ENCODE measurements at places on chromosomes 5 and 9.

DNA sequence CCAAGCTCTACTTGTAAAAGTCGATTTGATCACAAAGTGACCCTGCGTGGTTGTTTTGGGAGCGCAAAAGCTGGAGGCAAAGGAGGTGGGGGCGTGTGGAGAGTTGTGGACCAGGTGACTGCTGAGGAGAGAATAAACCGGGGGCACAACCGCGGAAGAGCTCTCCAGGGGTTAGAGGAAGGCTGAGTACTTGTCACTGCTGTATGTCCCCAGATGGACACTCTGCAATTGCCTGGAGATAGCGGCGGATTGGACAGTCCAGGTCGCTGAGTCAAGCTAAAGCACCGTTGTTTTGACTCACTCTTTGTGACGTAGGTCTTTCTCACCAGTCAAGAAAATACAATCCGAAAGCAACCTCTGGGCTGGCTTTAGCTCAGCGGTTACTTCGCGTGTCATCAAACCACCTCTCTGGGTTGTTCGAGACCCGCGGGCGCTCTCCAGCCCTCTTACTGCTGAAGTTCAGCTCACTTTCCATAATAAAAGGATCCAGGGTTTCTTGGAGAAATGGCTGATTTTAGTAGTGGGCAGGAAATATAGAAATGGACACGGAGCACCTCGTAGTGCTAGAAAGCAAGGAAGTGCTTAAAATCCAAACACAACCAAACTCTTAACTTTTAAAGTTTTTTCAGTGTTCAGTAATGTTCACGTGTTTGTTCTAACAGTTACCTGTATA is 25.7 kb downstream of the ZMAT2 start:
- H3K4me1 ChIP-seq: no peaks in the 10 kb centered on the region
- peak overlapping the region; percentile 32 for H3K4me3 ChIP-seq
- peaks cover 2% of the 10 kb centered on the region for H3K27me3 ChIP-seq
- H3K27ac ChIP-seq: no peak overlapping the region
- peak; percentile 57 for DNase-seq
- H3K36me3 ChIP-seq: no peaks in the 10 kb centered on the region

DNA sequence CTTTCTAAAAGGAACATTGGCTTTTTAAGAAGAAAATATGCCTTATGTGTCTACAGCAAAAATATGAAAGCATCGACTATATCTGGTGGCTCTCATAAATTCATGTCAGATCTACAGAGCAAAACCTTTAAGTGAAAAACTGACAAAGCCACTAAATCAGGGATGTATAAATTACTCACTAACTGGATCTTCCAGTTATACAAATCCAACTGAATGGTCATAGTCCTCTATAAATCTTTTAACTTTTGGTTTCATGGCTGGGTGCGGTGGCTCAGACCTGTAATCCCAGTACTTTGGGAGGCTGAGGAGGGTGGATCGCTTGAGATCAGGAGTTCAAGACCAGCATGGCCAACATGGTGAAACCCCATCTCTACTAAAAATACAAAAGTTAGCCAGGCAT is 29.2 kb upstream of the GZMA start:
- DNase-seq: no peak
- no peak overlapping the region for H3K27ac ChIP-seq
- no peaks in the 10 kb centered on the region for H3K36me3 ChIP-seq
- no peak overlapping the region for H3K4me3 ChIP-seq

DNA sequence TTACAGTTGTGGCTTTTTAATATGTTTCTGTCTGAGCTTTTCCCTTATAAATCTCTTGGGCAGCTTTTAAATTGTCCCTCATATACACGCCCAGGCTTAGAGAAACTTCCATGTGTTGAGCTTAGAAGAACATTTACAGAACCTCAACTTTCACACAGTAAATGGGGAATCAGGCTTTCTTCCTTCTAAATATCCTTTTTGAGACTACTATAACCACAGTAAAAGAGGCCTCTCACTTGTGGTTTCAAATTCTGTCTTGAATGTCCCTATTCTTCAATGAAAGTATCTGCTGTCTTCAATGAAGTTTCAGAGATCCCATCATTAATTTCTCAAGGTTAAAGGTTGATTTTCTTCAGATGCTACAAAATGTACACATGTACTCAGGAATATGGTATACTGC is 588.6 kb upstream of the DMAC1 start:
- no peak for DNase-seq
- no peaks in the 10 kb centered on the region for H3K4me1 ChIP-seq
- no peaks in the 10 kb centered on the region for H3K36me3 ChIP-seq
- no peak overlapping the region for H3K4me3 ChIP-seq
- no peak overlapping the region for H3K27ac ChIP-seq

- no peaks in the 10 kb centered on the region for H3K27me3 ChIP-seq
- H3K36me3 ChIP-seq: no peaks in the 10 kb centered on the region
- no peak overlapping the region for H3K4me3 ChIP-seq
- no peak overlapping the region for H3K27ac ChIP-seq
- no peak for DNase-seq
- H3K4me1 ChIP-seq: peaks cover 5% of the 10 kb centered on the region
Measured at GRCh38 chr5:65766175-65766574, 44.2 kb downstream of the NLN start.

- DNase-seq: no peak
- H3K27ac ChIP-seq: no peak overlapping the region
- H3K27me3 ChIP-seq: no peaks in the 10 kb centered on the region
- no peak overlapping the region for H3K4me3 ChIP-seq
- H3K4me1 ChIP-seq: no peaks in the 10 kb centered on the region
- no peaks in the 10 kb centered on the region for H3K36me3 ChIP-seq
Measured at GRCh38 chr5:67222243-67223025, 25.8 kb upstream of the CD180 start.

DNA sequence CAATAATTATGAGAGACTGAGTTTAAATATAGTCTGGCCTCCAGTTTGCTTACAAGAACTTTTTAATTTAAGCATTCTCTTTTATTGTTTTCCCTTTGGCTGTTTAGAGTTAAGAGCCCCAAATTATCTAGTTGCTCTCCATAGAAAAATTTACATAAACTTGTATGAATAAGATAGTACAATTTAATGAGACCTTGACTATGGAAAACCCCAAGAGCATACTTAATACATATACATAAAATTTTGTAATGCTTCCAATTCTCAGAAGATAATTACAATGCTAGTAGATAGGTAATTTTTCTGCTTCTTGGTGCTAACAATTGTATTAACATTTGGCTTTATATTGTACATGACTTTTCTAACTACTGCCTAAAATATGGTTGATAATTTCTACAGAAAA is 20.3 kb upstream of the MSH3 start:
- no peak overlapping the region for H3K4me3 ChIP-seq
- H3K27me3 ChIP-seq: no peaks in the 10 kb centered on the region
- no peak for DNase-seq
- H3K36me3 ChIP-seq: peaks cover 58% of the 10 kb centered on the region
- no peaks in the 10 kb centered on the region for H3K4me1 ChIP-seq
- H3K27ac ChIP-seq: no peak overlapping the region

DNA sequence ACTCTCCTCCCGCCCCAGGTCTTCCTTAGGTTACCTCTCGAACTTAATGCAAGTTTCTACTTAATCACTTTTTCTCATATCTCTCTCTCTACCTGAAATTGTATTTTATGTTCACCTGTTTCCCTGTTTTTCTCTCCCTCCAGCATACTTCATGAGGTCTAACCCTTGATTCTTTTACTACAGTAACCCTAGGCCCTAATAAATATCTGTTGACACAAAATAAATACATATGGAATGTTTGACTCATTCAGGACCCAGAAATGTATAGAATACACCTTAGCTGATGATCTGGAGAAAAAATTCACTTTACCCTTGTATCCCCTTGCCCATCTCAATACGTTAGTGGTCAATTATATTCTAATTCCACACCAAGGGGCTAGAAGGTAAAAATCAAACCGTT is 250.9 kb upstream of the PTGER4 start:
- DNase-seq: no peak
- no peaks in the 10 kb centered on the region for H3K27me3 ChIP-seq
- H3K36me3 ChIP-seq: no peaks in the 10 kb centered on the region
- H3K4me1 ChIP-seq: no peaks in the 10 kb centered on the region
- H3K4me3 ChIP-seq: no peak overlapping the region
- no peak overlapping the region for H3K27ac ChIP-seq

DNA sequence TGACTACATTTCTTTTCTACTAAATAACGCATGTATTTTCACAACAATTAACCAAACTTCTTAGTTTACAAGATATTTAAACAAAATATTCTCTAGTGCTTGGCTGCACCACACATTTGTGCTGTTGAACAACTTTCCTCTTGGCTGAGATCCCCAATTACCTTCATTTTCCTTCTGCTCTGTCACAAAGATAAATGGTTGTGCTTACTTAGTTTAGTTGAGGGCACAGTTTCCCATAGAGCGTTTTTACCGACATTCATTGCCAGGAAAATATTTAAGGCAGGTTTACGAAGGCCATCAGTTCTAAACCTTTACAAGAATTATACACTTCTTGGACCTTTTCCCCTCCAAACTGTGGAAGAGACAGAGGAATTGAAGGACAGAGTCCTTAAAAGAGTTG is 60.7 kb downstream of the PRUNE2 start:
- no peak overlapping the region for H3K4me3 ChIP-seq
- no peaks in the 10 kb centered on the region for H3K36me3 ChIP-seq
- no peaks in the 10 kb centered on the region for H3K27me3 ChIP-seq
- no peak overlapping the region for H3K27ac ChIP-seq
- DNase-seq: no peak

DNA sequence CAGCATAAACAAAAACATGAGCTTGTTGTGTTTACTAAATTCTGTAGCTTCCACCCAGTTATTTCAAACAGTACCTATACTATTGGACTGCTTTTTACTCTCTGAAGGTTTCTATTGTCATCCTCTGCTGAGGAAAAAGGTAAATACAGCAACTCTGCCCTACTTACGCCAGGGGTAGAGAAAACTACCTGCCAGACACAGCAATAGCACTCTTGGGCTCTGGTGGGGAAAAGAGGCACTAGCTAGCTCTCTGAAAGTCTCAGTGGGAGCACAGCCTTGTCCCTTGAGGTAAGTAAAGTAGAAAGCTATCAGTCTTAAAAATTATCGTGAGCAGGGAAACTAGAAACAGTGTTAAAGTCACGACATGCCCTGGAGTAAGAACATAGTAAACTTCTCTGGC is 3.7 kb downstream of the HCN1 start:
- H3K27me3 ChIP-seq: peaks cover 63% of the 10 kb centered on the region
- no peak overlapping the region for H3K4me3 ChIP-seq
- no peak overlapping the region for H3K27ac ChIP-seq

GRCh38 chr9:115374724-115375268 is 256.8 kb upstream of the TNC start:
- H3K27ac ChIP-seq: no peak overlapping the region
- H3K4me3 ChIP-seq: no peak overlapping the region
- H3K4me1 ChIP-seq: no peaks in the 10 kb centered on the region
- H3K27me3 ChIP-seq: no peaks in the 10 kb centered on the region

DNA sequence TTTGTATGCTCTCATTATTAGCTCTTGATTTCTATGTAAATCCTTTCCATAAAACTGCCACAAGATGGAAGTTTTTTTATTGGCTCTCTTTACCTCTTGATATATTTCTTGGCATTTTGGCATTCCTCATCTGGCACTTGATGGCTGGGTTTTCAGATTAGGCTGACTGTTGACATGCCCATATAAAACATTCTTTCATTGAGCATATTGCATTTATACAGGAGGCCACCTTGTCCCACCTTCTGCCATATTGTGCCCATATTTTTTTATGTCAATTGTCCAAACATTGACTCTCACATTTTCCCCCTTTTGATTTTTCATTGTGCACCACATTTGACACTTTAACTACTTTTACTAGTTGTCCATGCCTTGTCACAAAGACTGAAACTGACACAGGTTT is 182.9 kb downstream of the MEF2C start:
- no peaks in the 10 kb centered on the region for H3K36me3 ChIP-seq
- no peaks in the 10 kb centered on the region for H3K4me1 ChIP-seq
- no peak overlapping the region for H3K4me3 ChIP-seq
- DNase-seq: no peak
- no peak overlapping the region for H3K27ac ChIP-seq

- DNase-seq: peak; percentile 79
- H3K27ac ChIP-seq: peak overlapping the region; percentile 73
- no peaks in the 10 kb centered on the region for H3K36me3 ChIP-seq
- H3K4me3 ChIP-seq: peak overlapping the region; percentile 47
- H3K4me1 ChIP-seq: no peaks in the 10 kb centered on the region
- peaks cover 23% of the 10 kb centered on the region for H3K27me3 ChIP-seq
Measured at GRCh38 chr5:83472508-83473345, 1.2 kb downstream of the VCAN start.

GRCh38 chr5:600886-601541 is 11.1 kb upstream of the CEP72 start:
- H3K36me3 ChIP-seq: no peaks in the 10 kb centered on the region
- no peak overlapping the region for H3K4me3 ChIP-seq
- no peaks in the 10 kb centered on the region for H3K27me3 ChIP-seq
- no peaks in the 10 kb centered on the region for H3K4me1 ChIP-seq

GRCh38 chr5:152246401-152246800 is 158.7 kb downstream of the NMUR2 start:
- H3K27ac ChIP-seq: no peak overlapping the region
- H3K4me3 ChIP-seq: no peak overlapping the region
- H3K36me3 ChIP-seq: no peaks in the 10 kb centered on the region
- no peak for DNase-seq
- H3K4me1 ChIP-seq: no peaks in the 10 kb centered on the region
- H3K27me3 ChIP-seq: no peaks in the 10 kb centered on the region

DNA sequence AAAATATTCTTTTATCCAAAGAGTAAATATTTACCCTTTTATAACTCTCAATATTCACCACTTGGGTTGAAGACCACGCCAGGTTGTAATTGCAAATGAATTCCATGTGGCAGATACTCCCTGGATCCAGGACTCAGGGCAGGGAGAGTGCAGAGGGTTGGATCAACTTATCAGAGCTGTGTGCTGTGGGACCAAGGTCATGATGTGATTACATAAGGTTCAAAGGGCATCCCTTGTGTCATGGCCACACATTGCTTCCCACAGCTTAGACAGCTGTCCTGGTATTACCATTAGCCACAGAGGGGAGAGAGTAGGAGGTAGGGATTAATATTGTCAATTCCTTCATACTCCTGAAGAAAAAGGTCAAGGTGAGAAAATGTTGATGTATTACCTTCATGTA is 133.9 kb downstream of the JAKMIP2 start:
- no peak for DNase-seq
- H3K4me3 ChIP-seq: no peak overlapping the region
- no peaks in the 10 kb centered on the region for H3K27me3 ChIP-seq
- H3K4me1 ChIP-seq: no peaks in the 10 kb centered on the region
- H3K36me3 ChIP-seq: no peaks in the 10 kb centered on the region

DNA sequence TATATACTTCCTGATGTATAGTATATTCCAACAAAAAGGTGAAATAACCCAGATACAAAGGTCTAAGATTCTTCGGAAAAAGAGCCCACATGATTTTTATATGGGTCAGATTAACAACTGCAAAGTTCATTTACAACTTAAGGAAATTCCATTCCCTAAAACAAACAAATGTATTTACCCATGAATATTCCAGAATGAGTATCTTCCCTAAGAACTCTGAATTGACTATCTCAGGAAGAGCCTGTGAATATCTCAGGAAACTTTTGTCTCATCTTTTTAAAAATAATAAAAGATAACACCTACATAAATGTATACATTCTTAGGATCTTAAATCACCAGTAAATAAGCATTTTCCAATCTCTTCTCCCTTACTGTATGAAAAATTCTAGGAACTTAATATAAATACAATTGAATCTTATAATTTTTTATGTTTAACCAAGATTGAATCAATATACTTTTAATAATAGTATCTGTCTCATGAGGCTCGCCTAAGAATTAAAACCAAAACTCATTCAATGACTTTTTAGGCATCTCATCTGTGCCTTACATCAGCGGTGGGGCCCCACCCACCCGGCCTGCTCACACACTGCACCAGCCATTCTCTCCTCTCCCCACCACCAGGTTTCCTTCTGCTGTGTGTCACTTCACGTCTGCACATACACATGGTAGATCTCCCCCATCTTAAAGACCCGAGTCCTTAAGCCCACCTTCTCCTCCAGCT is 78.1 kb downstream of the RAPGEF1 start:
- H3K4me1 ChIP-seq: peaks cover 21% of the 10 kb centered on the region
- no peak for DNase-seq
- no peaks in the 10 kb centered on the region for H3K27me3 ChIP-seq
- no peaks in the 10 kb centered on the region for H3K36me3 ChIP-seq
- no peak overlapping the region for H3K4me3 ChIP-seq
